Stimulated activated CD4-positive, alpha-beta T cell treated with anti-CD3 and anti-CD28 coated beads, Interleukin-1b, Interleukin-23, amount 100 ng/mL, for 1 hour (primary cell): ENCODE measurements at places on chromosomes 3 and 15.

- no peak for DNase-seq
These were observed 7.1 kb upstream of the PLCB2 start for GRCh38 chr15:40314723-40315276.

DNA sequence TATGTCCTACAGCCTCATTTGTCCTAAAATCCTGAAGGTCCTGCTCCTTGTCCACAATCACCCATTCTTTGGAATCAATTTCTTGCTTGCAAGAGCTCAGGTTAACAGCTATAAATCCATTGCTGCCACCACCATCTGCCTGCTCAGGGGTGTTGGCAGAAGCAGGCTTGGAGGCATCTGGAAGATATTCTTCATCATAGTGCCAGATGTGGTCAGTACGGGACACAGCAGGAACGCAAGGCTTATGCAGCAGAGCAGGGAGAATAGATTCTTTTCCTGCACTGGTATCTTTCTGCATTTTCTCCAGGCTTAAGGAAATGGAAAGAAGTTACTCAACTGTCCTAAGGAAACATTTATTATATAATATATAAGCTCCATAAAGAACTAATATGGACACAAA lies 38.5 kb upstream of the CDAN1 start:
- DNase-seq: no peak

GRCh38 chr15:62826561-62826960 lies 216.0 kb upstream of the TPM1 start:
- no peak for DNase-seq

DNA sequence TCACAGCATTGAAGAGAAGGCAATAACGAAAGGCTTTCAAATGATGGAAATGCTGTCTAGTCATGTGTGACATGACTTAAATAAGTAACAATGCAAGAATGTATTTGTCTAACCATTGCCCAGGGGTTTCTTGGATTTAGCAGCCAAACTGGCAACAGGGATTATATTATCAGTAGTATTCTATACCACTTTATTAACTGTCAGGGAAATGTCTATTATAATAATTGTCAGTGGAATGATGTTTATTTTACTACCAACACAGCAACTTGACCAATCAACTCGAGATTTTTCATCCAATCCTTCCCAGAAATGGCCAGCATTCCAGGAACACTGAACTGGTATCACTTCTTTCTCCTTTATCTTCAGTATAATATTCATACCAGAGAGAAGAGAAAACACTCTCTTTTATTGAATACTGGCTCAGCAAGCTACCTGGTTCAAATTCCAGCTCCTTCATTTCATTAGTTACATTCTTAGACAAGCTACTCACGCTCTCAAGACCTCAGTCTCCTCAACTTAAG lies 66.2 kb downstream of the FOXP1 start:
- DNase-seq: no peak

DNA sequence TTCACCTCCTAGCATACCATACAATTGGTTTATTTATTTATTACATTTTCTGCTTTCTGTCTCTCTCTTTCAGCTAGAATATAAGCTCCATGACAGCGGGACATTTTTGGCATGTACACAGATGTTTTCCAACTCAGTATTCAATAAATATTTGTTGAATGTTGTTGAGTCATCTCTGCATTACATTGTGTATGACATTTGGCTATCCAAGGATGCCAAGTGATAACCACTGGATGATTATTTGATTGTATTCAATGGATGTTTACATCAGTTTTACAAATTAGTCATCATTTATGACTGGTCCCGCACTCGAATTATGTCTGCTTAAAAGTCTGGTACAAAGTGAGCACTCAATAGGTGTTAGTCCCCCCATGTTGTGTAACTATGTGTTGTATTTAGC lies 49.5 kb upstream of the STXBP5L start:
- no peak for DNase-seq

GRCh38 chr3:72114773-72115172 lies 329.8 kb upstream of the PROK2 start:
- DNase-seq: no peak

GRCh38 chr3:54653456-54654195 lies 274.2 kb downstream of the LRTM1 start:
- DNase-seq: no peak

- no peak for DNase-seq
These were observed 424.3 kb downstream of the ROBO2 start for GRCh38 chr3:77464111-77464688.

DNA sequence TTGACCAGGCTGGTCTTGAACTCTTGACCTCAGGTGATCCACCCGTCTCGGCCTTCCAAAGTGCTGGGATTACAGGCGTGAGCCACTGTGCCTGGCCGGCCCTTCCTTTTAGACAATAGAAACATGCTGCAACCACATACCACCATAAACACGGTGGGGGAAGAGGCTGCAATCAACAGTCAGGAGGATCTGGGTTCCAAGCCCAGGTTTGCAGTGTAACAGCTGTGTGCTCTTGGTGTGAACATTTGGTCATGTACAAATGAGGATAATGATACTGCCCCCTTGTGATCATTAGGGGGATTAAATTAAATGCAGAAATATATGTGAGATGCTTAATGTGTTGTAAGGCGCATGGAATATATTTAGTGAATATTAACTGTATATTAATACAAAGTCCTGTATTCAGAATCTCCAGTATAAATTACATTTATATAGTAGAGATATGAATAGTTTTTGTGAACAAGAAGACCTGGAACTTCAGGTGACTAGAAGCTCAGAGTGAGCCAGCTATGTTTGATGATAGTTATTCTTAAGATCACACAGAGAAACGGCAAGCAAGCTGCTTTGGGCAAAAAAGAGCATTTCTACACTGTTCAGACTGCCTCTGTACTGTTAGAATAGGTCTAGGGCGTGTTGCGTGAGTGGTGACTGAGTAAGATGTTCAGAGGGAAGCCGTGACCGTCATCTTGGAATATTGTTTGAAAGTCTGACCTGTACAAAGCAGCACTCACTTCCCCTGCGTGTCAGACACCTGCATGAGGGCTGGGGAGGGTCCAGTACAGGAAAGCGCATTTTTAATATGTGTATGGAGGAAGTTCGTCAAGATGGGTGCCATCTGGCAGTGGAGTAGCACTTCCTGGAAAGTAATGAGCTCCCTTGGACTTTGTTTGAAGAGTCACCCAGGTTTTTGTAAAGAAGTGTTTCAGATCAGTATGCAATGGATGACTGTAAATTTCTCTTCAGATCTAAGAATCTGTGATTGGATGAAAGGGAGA lies 125.8 kb downstream of the PGPEP1L start:
- DNase-seq: no peak

DNA sequence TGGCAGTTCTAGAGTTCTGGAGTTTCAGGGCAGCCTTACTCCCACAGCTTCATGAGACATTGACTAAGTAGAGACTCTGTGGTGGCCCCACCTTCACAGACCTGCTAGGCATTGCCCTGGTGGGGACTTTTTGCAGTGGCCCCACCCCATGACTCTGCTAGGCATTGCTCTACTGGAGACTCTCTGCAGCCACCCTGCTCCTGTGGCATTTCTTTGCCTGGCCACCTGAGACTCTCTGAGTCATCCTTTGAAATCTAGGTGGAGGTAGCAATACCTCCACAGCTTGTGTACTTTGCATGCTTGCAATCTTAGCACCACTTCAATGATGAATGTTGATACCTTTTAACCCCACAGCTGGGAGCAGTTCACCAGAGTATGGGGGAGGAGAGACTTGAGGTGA lies 40.6 kb upstream of the DHX36 start:
- DNase-seq: no peak

GRCh38 chr3:116920826-116921610 lies 211.4 kb downstream of the TUSC7 start:
- DNase-seq: no peak
